NB4 (cell line): ENCODE measurements at places on chromosomes 1 and 21.

DNA sequence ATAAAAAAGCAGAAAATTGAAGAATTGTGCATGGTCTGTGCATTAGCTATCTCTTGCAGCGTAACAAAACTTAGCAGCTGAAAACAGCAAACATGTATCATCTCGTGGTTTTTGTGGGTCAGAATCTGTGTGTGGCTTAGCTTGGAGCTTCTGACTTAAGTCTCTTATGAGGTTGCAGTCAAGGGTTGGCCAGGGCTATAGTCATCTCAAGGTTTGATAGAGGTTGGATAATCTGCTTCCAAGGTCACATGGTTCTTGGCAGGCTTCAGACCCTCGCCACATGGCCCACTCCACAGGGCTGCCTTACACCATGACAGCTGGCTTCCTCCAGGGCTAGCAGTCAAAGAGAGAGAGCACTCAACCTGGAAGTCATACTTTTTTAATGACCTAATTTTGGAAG is 35.9 kb downstream of the CNST start:
- DNase-seq = peak; percentile 44

- DNase-seq = no peak
These were observed 31.9 kb downstream of the KCNC4 start for GRCh38 chr1:110242062-110242461.

GRCh38 chr1:246528933-246529731 is 22.1 kb upstream of the SMYD3 start:
- no peak for DNase-seq

GRCh38 chr1:1748686-1749321 is 24.6 kb upstream of the CDK11A start:
- peak; percentile 42 for DNase-seq

GRCh38 chr1:244731651-244732050 is 78.7 kb downstream of the DESI2 start:
- DNase-seq = no peak

DNA sequence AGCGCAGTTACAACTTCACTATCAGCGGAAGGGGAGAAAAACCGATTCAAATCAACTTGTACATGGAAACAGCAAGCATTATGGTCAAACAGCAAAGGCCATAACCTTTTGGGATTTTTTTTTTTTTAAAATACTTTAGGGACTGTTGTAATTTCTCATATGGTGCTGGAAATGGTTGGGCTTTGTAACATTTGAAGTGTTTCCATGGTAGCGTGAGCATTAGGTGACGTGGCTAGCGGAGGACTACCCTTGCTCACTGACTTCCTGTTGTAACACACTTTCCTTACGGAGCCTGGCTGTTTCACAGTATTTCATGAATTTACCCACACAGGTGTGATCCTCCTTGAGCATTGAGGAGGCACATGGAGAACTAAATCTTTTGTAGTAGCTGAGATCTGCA is 269.5 kb downstream of the TM2D1 start:
- DNase-seq = no peak

- DNase-seq = peak; percentile 98
These were observed 3.6 kb upstream of the RASSF5 start for GRCh38 chr1:206503591-206504362.

- no peak for DNase-seq
These were observed 23.4 kb downstream of the PPFIA4 start for GRCh38 chr1:203049576-203050180.

DNA sequence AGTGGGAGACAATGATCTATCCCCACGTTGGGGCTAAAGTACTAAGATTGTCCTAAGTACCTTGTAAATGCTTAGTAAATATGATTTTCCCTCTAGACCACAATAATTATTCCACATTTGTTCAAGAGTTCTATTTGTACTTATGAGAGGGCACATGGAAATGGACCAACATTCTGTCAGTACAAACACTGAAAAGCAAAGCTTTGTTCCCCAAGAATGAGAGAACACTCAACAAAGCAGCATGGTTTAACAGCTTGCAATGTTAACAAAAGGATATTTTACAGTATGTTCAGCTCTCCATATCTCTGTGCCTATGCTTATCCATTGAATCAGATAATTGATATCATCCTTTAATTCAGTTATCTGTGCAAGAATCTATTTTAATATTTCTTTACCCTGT is 35.4 kb downstream of the RBM11 start:
- no peak for DNase-seq

GRCh38 chr1:27005648-27006496 is 6.8 kb downstream of the TENT5B start:
- no peak for DNase-seq

GRCh38 chr1:236540813-236541465 is 17.2 kb downstream of the LGALS8 start:
- no peak for DNase-seq

GRCh38 chr1:116717318-116717717 is 36.9 kb upstream of the CD2 start:
- no peak for DNase-seq

DNA sequence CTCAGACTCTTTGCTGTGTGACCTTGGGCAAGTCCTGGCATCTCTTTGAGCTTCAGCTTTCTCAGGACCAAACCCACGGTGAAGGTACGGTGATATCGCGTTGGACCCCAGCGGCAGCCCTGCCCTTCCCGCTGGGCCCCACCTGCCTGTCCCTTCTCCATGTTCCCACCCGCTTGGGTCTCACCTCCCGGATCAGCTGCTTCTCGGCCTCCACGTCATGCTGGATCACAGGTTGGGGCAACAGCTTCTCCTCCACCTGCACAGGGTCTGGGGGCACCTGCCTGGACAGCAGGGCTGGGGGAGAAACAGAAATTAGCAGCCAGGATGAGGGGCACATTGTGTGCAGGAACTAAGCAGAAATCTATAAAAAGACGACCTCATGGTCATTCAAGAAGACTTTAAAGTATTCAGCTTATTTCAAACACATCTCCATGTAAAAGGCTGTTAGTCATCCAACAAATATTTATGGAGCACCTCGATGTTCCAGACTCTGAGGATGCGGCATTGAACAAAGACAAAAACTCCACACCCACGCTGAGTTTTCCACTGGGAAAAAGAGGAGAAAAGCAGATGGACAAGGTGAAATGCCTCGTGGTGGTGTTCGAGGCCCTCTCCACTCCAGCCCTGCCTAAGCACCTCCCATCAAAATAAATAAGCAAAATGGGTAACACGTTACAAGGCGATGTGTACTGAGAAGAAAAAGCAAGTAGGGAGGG is 19.5 kb downstream of the KIF17 start:
- no peak for DNase-seq

- no peak for DNase-seq
These were observed 2.7 kb upstream of the PIGC start for GRCh38 chr1:172446547-172446946.

GRCh38 chr21:36040389-36040788 is 19.9 kb downstream of the SETD4 start:
- no peak for DNase-seq

- no peak for DNase-seq
These were observed 214.6 kb upstream of the RGS18 start for GRCh38 chr1:191943684-191944083.

- DNase-seq = peak; percentile 8
These were observed 46.4 kb downstream of the AJAP1 start for GRCh38 chr1:4700801-4701200.

DNA sequence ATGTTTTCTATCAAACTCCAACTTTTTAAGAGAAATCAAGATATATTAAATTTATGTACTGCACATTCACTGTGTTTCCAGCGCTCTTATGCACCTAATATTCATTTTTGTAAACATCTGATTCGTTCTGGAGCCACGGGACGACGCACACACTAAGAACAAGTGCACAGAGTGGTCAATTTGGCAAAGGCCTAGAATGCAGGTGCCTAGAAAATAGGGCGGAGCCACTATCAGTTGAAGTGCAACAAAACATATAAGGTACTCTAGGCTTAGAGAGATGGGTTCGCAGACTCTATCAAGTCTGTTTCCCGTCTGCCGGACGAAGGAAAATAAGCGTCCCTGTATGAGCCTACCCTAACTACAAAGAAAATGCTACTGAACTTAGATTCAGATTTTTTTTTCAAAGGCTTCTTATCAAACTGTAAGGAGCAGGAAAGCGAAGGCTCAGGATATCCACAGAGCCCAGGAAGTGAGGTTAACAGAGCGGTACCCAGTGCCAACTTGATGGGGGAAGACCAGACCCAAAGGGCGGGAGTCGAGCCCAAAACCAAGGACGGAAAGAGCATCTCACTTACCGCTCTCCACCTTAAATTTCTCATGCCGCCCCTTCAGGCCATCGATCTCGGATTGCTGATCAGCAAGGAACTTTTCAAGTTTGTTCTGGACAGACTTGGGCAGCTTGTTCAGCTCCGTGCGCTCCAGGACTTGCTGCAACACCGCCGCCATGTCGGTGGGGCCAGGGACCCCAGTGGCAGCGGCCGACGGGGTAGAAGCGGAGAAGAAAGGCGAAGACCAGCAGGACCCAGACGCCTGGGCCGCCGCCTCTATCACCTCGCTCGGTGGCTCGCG is 526 bp downstream of the TPR start:
- peak; percentile 64 for DNase-seq

DNA sequence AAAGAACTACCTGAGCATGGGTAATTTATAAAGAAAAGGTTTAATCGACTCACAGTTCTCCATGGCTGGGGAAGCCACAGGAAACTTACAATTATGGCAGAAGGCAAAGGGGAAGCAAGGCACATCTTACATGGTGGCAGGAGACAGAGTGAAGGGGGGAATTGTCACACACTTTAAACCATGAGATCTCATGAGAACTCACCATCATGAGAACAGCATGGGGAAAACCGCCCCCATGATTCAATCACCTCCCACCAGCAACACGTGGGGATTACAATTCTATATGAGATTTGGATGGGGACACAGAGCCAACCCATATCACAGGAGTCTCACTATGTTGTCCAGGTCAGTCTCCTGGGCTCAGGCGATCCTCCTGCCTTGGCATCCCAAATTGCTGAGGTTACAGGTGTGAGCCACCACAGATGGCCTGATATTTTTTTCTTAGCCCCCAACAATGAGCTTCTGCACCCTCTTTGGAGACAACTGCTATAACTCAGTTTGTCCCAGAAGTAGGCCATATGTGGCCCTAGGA is 22.5 kb upstream of the MORC3 start:
- DNase-seq = no peak

DNA sequence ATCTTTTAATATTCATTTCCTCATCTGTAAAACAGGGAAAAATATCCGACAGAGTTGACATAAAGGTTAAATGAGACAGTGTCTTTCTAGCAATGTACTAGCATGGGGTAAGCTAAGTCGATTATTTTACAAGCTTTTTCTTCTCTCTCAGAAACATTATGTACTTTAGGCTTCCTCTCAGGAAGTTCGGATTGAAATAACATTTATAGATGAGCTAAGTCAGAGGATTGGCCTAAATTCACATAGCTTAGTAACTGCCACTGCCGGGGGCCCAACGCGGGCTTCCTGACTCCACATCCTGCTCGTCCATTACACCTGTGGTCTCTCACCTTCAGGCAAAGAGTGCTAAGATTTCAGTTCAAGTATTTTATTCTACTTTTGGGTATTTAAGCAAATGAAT is 462.3 kb upstream of the NFIA start:
- no peak for DNase-seq

DNA sequence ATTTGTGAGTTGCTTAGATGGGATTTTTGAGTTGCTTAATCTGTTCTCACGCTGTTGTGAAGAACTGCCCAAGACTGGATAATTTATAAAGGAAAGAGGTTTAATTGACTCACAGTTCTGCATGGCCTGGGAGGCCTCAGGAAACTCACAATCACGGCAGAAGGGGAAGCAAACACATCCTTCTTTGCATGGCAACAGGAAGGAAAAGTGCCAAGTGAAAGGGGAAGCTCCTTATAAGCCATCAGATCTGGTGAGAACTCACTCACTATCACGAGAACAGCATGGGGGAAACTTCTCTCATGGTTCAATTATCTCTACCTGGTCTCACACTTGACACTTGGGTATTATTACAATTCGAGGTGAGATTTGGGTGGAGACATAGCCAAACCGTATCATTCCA is 10.3 kb downstream of the CLIC6 start:
- DNase-seq = no peak

DNA sequence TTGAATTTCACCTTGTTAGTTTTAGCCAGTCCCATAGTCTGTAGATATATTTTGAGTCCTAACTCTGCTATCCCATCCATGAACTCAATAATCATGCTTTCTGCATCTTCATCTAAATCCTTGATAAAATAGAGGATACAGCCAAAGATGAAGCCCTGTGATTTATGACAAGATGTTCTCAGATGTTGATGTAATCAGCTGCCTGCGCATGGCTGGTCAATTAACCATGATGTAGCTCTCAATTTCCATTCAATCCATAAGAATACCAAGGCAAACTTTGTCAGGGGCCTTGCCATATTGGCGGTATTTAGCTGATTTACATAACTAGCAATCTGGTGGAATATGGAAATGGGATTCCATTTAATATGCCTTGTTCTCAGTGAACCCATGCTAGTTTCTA is 183.2 kb downstream of the TNR start:
- DNase-seq = no peak

- DNase-seq = no peak
These were observed 54.4 kb downstream of the SETD4 start for GRCh38 chr21:36005879-36006400.
